Fibroblast of the aortic adventitia (primary cell): ENCODE measurements at places on chromosomes 12 and 14. TPM values are rescaled to one million over a fixed set of nuclear protein-coding genes. Genes with fewer than 3 reads are reported as not detected.

NRL gene
- total RNA-seq: 0.90 and 4.1 TPM in 2 replicates

PZP gene
- not detected in 2 replicates for total RNA-seq

KITLG gene
- 15.1 and 110 TPM in 2 replicates for total RNA-seq

KCNMB4 gene
- 2.0 TPM in 2 replicates for total RNA-seq

TMPRSS12 gene
- not detected in 2 replicates for total RNA-seq

PAX9 gene
- total RNA-seq: 0.18 TPM in 1 of 2 replicates, not detected in the other

KRT2 gene
- not detected in 2 replicates for total RNA-seq

FGF6 gene
- not detected in 2 replicates for total RNA-seq

ATP2B1 gene
- total RNA-seq: 56.8 and 158 TPM in 2 replicates

GPR65 gene
- total RNA-seq: 0.09 TPM in 1 of 2 replicates, not detected in the other

ANO2 gene
- not detected in 2 replicates for total RNA-seq

OR4K13 gene
- total RNA-seq: not detected in 2 replicates

ADAM21 gene
- total RNA-seq: 0.18 and 0.25 TPM in 2 replicates

PLEKHD1 gene
- total RNA-seq: 0.09 TPM in 1 of 2 replicates, not detected in the other
